Substantia nigra (tissue), 51 donors: ENCODE measurements at places on chromosomes 1 and 21.

GRCh38 chr1:202578001-202578504, 132.2 kb downstream of the SYT2 start:
- DNase-seq = no peak

DNA sequence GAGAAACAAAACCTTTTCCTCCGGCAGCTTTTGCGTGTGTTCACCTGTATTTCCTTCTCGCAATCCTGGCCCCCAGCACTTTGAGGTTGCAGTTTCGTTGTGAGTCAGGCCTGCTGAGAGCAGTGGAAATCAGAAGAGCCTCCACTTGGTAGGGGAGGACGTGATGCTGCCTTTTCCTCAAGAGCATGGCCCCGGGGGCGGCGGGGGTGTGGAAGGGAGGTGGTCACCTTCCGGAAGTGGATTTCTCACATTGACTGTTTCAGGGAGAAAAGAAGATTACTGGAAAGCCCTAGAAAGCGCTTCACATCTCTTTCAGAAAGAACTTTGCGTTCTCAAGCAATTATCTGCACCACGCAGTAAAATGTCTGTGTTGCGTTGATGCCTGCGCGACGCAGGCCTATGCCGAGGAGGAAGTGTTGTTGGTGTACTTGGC, 12.2 kb upstream of the IL10 start:
- DNase-seq = no peak

DNA sequence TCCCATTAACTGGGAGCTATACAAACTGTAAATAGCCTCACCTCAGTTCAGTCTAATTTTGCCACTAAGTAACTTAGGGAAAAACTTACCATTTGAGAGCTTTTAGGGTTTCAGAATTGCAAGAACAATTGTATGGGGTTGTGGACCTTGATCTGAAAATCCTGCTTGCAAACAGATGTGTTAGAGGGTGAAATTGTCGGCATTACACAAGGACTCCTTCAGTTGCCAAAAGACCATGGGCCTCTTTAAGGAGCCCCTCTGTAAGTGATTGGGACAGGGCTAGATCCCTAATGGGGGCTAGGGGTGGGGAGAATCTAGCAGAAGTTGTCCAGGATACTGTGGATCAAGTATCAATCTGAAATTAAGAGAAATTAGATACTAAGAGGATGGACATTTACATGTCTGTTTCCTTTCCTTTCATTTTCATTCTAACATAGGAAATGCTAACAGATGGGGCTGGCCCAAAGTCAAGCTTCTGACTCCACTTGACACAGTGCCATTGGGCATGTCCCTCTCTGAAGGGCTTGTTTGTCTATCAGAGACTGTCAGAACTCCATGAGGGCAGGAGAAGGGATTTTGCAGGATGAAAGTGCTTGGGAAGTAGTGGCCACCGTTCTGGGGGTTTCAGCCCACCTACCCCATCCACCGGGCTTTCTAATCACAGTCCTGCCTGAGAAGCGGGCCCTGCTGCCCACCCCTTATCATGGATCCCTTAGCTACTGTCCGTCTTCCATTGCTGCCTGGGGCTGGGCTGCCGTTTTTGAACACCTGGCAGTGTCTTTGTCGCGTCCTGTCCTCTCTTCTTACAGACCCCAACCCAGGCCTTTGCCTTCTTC, 54.7 kb downstream of the STUM start:
- DNase-seq = peak; percentile 24

DNA sequence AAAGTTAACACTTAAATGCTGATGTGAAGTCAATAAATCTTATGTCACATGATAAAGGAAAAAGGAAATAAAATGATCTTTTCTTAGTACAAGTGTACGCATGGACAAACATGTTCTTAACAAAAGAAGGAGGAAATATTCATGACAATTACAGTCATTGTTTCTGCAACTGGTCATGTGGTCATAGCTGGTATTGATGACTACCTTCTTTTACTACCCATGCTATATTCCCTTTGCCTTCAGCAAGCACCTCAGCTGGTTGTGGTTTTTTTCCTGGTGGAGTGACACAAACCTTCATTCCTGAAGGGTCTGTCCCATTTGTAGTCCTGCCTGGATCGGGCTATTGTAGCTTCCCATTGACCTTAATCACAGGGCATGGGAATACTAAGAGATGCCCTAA, 23.4 kb upstream of the TSHB start:
- no peak for DNase-seq

- DNase-seq = no peak
Measured at GRCh38 chr1:150537732-150538684, 11.2 kb upstream of the ADAMTSL4 start.

- no peak for DNase-seq
Measured at GRCh38 chr21:36436829-36437744, 42.8 kb downstream of the CLDN14 start.

DNA sequence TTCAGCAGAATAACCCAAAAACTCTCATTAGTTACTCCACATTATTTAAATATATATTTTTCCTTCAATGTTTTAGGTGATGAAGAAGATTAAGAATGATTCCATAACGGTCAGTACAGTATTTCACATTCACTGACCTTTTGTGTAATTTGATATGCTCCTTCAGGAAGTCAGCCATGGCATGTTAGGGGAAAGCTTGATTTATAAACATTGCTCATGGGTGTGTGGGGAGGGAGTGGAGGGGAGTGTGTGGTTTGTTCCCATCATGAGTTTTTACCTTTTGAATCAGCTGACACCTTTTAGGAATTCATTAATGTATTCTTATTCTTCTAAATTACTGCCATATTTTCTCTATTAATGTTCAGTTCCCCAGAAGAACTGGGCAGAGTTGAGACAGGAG, 240.2 kb downstream of the ATG4C start:
- DNase-seq = no peak

DNA sequence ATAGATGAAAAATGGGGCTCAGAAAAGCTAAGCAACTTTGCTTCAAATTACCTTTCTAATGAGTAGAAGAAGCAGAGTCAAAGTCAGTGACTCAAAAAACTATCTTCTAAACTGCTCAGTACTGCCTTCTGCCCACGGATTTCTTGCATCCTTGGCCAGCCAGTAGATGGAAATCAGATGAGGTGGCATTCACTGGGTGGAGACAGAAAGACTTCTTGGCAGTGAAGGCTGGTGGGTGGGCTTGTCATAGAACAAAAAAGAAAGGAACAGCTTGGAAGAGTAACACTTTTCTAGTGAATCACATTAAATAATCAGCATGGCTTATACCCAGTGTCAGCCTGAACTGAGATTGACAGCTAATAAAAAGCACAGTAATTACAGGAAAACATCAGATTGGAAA, 170.7 kb downstream of the ST6GALNAC5 start:
- DNase-seq = no peak

DNA sequence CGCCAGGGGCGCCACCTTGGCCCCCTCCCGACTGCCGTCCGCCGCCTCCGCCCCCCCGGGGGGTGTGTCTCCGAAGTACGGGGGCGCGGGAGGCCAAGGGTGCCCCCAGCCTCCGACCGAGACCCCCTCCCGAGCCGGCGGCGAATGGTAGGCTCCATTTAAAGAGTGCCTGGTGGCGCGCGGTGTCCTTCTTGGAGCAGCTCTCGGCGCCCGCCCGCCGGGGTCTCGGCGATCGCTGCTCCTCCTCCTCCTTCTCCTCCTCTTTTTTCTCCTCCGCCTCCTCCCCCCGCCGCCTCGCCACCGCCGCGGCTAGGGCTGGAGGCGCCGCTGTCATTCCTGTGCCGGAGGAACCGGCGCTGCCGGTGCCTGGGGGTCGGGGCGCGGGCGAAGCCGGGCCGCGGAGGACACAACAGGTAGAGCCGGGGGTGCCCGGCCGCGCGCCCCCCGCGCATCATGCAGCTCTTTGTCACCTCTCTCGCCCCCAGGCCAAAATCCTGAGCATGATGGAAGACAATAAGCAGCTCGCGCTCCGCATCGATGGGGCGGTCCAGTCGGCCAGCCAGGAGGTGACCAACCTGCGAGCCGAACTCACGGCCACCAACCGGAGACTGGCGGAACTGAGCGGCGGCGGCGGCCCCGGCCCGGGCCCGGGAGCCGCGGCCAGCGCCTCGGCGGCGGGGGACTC, at the start of gene KAZN:
TSS of gene KAZN (plus strand) at position 188 of the 685 bp plus-strand sequence.
- DNase-seq = peak; percentile 48

DNA sequence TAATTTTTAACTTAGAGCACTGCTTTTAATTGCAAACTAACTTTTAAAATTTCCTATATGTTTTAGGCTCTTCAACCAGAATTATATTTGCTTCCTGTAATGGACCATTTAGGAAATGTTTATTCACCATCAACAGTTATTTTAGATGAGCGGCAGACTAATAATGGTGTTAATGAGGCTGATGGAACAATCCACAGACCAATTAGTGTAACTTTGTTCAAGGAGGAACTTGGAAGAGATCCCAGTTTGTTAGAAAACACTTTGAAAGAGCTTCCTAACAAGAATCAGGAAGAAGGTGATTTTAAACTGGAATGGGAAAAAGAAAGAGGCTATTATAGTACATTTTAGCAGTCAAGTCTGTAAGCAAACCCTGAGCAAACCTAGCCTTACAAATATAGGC, 19.4 kb upstream of the GNG5 start:
- no peak for DNase-seq

- no peak for DNase-seq
Measured at GRCh38 chr1:98217601-98218000, 296.8 kb upstream of the DPYD start.

DNA sequence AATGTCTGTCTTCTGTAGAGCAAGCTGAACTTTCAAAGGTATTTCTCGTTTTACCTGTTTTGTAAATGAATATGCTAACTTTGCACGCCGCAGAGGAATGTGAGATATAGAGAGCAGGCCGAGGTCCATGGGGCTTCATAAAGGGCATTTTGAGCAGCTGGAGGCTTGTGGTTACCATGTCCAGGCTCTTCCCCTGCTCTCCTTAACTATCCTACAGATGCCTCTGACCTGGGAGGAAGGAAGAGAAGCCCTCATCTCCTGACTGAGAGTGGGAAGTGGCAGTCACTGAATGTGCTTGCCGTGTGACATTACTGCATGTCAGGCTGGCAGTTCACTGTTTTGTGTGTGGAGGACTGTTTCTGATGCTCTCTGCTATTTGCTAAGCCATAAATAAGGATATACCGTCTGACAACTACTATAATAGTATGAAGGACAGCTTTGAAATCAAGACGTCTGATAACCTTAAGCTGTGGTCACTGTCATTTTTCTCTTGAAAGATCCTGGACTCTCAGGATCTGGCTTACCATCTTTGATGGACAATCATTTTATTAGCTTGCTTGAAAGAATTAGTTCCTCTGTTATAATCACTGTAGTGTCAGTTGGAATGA, 92.2 kb downstream of the DYRK1A start:
- no peak for DNase-seq

- DNase-seq = no peak
Measured at GRCh38 chr1:10825592-10825991, 29.1 kb upstream of the CASZ1 start.

GRCh38 chr1:41639332-41639936, 155.0 kb upstream of the EDN2 start:
- peak; percentile 61 for DNase-seq

- no peak for DNase-seq
Measured at GRCh38 chr1:233359431-233359830, 31.9 kb downstream of the MAP3K21 start.

- DNase-seq = no peak
Measured at GRCh38 chr1:42891465-42892138, 45.2 kb downstream of the ZNF691 start.

- no peak for DNase-seq
Measured at GRCh38 chr1:202810193-202810614, 550 bp upstream of the PCAT6 start.

GRCh38 chr1:61797045-61797755, 54.9 kb downstream of the PATJ start:
- DNase-seq = no peak

DNA sequence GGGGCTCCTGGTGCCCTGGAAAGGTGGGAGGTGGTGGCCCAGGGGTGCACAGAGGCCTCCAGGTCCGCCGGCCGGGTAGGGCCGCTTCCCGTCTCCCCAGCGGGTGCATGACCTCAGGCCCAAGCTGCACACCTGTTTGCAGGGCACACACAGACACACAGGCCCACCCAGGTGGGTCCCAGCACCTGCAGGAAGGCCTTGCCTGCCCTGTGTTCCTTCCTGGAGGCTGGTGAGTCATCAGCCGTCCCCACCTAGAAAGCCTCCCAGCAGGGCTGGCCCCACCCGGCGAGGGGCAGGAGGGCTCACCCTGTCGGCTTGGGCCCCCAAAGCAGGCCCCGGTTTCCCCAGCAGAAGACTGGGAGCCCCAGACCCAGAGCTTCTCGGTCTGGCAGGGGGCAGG, 23.6 kb upstream of the TTLL10 start:
- no peak for DNase-seq

DNA sequence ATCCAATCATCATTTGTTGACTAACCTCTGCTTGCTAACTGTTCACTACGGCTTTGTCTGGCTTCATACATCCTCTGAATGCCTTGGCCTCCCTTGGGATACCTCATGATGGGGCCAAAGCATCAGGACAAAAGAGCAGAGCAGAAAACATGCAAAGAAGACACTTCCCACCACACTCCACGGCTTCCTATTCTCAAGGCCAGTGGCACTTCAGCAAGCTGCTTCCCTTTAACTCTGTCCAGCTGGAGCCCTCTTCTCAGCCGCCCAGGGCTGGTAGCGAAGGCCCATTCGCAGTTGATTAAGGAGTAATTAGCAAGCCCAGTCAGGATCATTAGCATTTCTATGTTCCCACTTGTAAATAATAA, 224.3 kb upstream of the FGGY start:
- DNase-seq = no peak

- DNase-seq = no peak
Measured at GRCh38 chr1:155518484-155518883, 44.1 kb downstream of the ASH1L start.

GRCh38 chr1:165078391-165078790, 278.1 kb downstream of the LMX1A start:
- DNase-seq = no peak

DNA sequence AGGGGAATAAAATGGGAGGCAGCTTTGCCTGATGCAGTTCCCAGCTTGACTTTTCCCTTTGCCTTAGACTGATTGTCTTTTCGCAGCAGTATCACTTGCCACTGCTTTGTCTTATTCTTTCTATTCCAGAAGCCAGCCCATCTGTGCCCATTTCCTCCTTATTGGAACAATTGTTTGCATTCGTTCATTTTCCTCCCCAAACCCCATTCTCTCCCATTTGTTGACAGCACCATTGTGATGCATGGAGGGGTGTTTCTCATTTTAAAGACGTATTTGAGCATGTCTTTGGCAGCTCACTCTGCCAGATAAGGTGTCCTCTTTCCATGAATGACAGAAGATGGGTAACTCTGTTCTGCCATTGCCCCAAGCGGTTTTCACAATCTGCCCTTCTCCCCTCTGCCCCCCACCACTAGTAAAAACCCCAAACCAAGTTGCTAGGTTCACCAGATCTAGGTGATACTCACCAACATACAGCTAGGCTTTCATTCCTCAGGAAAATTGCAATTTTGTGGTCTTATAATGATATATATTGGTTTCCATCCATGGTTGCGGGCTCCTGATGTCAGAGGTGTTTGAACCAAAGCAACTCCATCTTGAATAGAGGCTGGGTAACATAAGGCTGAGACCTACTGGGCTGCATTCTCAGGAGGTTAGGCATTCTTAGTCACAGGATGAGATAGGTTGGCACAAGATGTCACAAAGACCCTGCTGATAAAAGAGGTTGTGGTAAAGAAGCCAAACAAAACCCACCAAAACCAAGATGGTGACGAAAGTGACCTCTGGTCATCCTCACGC, 30.8 kb downstream of the SERBP1 start:
- no peak for DNase-seq

- DNase-seq = no peak
Measured at GRCh38 chr1:28190996-28191645, 14.6 kb upstream of the PTAFR start.
